Muscle of back (tissue), 13 donors: ENCODE measurements at places on chromosomes 11 and 22. TPM values are rescaled to one million over a fixed set of nuclear protein-coding genes. Genes with fewer than 3 reads are reported as not detected.

DNA sequence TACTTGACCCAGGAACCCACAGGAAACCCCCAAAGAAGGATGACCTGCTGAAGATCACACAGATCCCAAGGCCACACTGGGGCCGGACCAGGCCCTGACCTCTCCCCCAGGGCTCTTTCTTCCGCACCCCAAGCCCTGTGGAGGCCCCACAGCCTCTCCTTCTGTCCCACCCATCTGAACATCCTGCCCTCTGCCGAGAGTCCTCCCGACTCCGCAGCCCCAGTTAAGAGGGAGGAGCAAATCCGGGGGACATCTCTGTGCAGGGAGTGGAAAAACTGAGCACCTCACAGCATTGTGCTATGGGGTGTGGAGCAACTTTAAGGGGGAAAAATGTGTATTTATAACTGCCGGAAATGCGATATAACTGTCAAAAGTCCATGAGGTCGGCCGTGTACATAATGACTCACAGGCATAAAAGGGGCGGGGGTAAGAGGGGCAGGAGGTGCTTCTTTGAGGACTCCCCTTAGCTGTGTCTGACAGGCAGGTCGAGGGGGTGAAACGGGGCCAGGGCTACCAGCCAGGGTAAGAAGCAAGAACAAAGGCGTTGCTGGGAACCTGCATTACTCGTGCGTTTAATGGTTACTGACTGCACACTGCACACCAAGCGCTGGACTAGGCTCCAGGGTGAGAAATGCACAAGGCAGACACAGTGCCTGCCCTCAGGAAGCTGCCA lies 57.2 kb downstream of the WNT11 start:
- no peak for DNase-seq

- peak; percentile 24 for DNase-seq
Measured at GRCh38 chr22:24554313-24555164, at the start of gene GUCD1. Gene GUCD1, minus strand, starts transcription at chr22:24555138. Its CDS starts 147 bp downstream, at chr22:24554991.

Gene SYCE3
- not detected for polyA plus RNA-seq

GRCh38 chr22:37920126-37920525 lies 14.0 kb downstream of the MICALL1 start:
- DNase-seq, result no peak

Gene NRGN
- polyA plus RNA-seq, result 5.6 TPM

DNA sequence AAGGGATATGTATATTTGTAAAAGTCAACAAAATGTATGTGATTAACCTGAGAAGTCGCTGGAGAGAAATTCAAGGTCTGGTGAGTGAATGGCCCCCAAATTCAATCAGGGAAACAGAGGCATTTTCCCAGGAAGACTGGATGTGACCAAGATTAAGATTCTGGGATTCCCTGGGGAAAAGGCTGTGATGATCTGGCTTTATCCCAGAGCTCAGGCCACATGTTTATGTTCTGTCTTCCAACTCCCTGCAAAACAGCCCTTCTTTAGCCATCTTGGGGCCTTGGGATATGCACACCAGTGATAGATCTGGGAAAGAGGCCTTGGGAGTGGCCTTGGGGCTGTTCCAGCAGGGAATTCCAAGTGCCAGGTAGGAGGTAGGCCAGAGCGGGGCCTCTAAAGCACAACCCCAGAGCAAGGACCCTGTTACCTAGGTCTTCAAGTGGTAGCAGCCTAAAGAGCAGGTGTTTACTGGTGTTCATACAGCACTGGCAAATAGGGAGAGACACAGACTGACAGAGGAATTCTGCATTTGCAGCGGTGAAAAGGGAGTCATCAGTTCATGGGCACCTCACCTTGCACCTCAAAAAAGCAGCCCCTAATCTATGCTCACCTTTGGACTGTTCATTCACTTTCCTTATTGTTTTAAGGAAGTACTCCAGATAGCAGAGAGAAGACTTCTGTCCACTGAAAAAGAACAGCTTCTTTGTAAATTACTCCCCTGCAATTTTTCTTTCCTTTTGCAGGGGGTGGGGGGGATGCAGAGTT lies 312.4 kb downstream of the BUD13 start:
- no peak for DNase-seq

DNA sequence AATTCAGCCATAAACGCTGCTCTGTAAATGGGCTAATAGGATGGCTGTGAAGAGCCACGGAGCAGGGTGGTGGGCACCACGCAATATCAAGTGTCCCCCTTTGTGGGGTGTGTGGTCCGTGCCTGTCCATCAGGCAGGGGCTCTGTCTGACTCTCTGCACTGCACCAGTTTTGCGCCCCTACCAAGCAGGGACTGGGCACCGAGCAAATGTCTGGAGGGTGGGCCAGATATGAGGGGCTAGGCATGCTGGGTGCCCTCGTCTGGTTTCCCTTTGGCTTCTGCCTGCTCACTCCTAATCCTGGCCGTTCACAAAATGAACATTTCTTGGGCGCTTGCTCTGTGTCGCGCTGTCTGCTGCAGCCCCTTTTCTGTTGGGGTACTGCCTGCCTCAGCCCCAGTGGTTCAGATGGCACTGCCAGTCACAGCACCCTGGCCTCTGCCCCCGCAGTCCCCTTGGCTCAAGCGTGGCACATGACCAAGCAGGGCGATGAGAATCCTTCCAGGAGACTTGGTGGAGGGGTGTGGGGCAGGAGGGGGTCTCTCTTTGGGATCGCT lies 37.1 kb upstream of the CELSR1 start:
- no peak for DNase-seq

DNA sequence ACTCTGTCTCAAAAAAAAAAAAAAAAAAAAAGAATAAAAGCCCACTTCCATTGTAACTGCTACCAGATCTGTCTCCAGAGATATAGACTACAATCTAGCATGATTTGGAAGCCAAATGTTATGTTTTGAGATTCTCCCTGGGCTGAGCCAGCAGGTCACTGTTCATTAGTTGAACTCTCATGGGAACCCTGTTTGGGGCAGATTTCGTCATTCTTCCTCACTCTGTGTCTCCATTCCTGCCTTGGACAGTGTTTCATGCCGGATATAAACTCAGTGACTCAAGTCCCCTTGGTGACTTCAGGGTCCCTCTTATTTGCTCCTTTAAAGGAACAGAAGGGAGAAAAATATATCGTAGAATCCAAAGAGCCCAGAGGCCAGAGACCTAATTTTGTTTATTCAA lies 378.1 kb downstream of the LARGE1 start:
- no peak for DNase-seq

DNA sequence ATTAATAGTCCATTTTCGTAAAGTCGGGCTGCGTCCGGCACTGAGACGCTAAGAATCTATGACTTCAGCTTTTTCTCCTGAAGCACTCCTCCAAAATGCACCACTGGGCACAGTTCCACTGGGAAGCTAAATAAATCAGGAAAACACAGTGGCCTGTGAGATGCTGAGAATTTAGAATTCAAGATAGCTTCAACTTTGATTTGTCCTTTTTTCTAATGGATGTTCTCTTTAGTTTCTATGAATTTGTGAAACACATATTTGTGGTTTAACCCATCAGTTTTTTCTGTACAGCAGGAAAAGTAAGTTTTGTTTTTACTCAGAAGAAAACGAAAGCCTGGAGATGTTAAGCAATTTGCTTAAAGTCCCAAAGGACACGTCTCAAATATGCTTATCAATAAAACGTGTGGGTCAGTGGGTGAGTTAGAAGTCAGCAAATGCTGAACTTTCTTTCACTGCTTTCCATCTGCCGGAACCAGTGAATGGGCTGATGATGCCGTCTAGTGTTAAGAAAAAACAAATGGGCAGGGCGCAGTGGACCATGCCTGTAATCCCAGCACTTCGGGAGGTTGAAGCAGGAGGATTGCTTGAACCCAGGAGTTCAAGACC lies 40.7 kb upstream of the CLMP start:
- no peak for DNase-seq

DNA sequence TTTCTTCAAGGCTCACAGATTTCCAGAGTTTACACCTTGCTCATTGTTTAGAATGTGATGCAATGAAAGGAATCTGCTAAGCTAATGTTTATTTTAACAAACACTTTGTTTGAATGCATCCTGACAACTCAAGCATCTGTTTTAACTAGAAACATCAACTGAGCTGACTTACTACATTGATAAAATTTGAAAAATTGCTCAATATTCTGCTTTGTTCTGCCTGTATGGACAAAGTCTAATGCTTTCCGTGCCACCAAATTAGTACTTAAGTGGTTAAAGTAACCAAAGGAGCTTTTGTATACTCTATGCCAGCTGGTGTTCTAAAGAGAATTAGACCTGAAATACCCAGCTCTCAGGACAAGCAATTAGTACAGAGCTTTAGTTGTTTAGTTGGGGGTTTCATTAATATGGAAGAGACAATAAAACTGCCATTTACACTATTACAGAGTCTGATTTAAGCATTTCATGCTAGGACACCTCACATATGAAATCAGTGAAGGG lies 105.2 kb downstream of the MAML2 start:
- DNase-seq, result no peak

DNA sequence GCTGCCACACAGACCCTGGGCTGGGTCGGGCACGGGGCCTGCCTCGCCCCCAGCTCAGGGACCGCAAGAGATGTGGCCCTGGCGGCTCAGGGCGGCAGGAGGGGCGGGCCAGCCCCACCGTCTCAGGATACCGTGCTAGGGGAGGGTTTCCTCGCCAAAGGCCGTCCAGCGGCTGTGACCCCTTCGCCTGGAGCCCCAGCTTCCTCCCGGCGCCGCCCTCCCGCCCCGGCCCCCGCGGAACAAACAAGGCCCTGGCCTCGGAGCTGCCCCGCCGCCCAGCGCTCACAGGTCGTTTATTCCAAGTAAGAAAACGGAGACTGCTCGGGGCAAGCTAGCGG lies 543 bp upstream of the AP2A2 start:
- no peak for DNase-seq

- DNase-seq, result no peak
Measured at GRCh38 chr11:122201106-122201505, 85.1 kb upstream of the BLID start.

- DNase-seq, result no peak
Measured at GRCh38 chr11:99632969-99633368, 612.2 kb downstream of the CNTN5 start.

DNA sequence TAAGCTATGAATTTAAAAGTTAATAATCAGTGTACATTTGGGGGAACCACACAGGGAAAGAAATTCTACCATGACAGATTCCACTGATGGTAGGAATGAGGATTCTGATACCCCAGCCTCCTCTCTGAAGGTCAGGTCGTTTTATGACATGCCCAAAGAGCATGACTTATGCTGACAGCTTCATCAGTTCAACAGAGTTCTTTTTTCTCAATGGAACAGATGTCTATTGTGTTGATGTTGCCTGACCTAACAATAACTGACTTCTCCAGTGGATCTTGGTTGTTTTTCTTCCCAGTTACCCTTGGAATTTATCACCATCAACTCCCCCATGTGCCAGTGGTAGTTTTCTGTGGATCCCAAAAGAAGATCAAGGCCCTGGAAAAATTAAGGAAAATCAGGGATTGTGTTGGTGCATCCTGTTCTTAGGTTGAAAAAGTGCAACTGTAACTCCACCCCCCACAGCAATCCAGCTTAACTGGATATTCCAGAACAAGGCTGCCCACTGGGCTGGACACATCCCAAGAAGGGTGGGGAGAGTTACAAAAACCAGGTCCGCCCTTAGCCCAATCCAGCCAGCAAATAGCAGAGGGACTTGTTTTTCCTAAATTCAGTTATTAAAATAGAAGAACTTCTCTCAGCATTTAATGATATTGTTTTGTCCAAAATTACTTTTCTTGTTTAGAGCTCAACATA lies 31.5 kb upstream of the CAT start:
- no peak for DNase-seq

Gene GLYAT
- polyA plus RNA-seq, result not detected

DNA sequence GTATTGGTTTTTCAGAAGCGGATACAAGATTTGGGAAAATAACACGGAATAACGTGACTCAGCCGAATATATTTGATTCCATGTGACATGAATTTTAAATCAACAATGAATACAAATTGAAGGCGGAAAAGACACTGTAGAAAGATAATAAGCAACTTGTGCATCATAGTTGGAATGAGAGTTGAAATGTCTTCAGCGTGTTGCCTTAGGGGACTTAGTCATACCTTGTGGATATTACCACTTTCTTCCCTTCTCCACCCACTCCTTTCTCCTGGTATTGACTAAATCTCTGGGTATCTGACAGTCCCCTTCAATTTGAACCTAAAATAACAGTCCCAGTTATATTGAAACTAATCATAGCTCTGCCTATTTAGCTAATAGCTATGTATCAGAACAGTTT lies 2373.1 kb upstream of the RAG2 start:
- no peak for DNase-seq

- no peak for DNase-seq
Measured at GRCh38 chr11:120929090-120929489, 94.8 kb upstream of the TBCEL start.

DNA sequence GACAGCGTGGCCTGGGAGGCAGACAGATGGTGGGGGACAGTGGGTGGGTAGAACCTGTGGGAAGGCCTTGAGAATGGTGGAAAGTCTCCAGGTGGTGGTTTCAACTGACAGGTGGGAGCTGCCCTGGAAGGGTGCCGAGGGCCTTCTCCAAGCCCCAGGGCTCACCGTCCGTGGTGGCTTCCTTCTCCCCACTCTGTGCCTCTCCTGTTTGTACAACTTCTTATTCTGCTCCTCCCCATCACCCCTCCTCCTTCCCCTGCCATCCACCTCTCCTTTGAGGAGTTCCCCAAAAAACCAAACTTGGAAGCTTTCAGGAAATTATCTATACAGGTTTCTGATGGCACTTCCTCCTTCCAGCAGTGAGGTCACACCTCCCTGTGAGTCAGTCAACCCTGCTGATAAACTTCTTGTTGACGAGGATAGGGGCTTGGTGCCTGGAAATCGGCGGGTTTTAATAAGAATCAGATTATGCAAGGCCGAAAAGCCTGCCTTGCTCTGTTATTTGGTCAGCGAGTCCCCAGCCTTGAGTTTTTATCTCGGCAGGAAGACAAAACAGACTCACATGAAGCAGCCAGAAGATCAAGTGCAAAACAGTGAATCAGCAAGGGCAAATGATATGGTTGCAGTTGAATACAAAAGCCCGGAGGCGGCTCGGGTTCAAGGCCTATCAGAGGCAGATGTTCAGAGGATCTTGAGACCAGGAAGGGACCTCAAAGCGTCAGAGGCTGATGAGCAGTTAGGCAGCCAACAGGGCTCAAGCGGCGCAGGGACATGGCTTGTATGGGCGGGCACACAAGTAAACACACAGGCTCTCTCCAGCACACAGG lies 9.5 kb upstream of the ST3GAL4 start:
- DNase-seq, result peak; percentile 64

DNA sequence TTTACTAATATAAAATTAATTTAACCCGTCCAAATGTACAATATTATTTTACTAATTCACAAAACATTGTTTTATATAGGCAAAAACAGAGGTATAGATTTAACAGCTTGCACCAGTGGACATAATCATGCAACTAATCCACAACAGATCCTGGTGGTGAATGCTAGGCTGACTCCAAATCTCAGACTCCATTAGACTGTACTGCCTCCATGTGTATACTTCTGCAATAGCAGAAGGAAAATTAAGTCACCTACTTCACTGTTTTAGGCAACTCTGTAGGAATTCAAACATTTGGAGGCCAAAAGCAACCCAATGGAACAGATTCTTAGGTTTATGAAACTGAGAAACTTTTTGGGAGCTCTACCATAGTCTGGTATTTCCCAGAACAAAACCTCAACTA lies 30.0 kb upstream of the RAB39A start:
- peak; percentile 14 for DNase-seq

Gene SYT7
- 3.2 TPM for polyA plus RNA-seq
